ENCODE measurements at places on chromosomes 5 and 9.

GRCh38 chr9:93194221-93194625, 10.3 kb downstream of the WNK2 start:
- DNase-seq, result no peak

DNA sequence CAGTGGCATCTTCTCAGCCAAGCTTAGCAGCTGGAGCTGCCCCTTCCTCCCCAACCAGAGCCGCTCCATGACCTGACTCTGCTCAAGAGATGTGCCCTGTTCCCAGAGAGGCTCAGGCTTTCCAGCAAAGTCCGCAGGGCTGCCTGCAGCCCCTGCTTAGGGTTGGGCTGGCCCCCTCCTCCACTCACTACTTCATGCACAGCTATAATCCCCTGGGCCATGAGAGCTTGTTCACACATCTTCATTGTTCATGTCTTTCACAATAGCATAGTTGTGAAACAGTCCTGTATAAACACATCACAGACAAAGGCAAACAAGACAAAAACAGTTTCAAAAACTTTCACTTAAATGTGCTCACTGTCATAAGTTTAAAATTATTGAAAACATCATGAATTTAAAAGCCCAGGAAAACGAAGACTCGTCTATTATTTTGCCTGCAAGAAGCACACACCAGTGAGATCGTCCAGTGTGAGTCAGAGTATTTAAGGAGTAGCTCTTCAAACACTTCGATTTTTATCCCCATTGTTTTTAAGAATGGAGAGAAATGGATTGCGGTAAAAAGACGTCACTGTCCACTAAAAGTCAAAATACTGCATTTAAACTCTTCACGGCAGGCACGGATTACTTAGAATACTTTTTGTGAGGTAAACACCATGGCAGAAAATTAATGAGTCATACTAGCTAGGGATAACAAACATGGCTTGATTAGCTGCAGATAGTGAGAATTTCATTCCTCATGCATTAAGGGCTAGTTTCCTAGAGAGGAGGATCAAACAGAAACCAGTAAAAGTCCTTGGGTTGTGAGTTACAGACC, 40.7 kb upstream of the S1PR3 start:
- no peak for DNase-seq

GRCh38 chr5:89473196-89473595, 590.2 kb upstream of the MEF2C start:
- no peak for DNase-seq

- DNase-seq, result no peak
Observed at GRCh38 chr5:30040488-30041118, 1152.9 kb upstream of the CDH6 start.

DNA sequence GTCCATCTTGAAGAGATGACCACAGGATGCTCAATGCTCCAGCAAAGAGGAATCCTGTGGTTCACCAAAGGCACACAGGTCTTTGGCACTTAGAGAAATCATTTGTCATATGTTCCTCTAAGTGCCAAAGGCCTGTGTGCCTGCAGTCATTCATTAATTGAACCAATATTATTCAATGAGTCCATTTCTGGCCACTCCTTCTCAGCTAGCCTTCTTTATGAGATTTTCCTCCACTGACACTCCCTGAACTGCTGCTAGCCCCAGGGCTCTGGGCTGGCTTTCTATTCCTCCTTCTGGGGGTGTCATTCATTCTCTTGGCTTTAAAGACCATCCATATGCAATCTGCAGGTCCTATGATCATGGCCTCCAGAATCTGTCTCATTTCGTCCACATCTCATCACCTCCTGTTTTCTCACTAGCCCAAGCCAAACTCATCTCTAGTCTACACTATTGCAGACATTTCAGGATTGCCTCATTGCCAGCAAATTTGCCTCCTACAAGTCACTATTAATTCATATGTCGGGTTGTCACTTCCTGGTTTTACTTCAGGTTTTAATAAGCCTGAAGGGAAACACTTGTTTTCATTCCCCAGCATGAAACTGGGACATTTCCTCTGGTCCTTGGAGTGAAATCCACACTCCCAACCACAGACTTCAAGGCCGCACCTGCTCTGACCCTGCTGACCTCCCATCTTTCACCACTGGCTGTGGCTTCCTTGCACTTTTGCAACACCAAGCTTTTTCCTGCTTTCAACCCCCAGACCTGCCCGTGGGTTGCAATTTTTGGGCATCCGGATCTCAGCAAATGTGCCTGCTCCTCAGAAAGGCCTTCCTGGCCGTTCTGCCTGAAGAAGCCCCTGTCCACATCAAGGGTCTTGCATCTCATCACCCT, 35.1 kb downstream of the KCNIP1 start:
- DNase-seq, result no peak

GRCh38 chr5:96969366-96969765, 33.5 kb downstream of the LNPEP start:
- DNase-seq, result no peak

- no peak for DNase-seq
Observed at GRCh38 chr5:96902876-96903275, 26.6 kb downstream of the ERAP2 start.

GRCh38 chr9:127396253-127396807, 639 bp upstream of the SLC2A8 start:
- DNase-seq, result no peak

DNA sequence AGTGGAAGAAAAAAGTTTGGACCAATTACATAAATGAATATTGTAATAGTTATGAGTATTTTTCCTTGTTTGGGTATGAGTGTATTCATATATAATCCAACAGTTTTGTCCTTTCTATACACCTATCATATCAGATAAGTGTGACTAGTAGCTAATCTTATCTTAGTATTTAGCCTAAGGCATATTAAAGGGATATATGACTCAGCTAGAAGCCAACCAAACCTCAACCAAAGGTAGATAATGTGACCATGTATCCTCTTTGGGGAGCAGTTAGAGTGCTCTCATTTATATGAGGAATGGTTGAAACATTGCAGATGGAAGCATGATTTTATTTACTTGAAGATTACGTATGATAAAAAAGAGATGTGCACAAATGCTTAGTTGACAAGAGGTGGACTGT, 370.0 kb upstream of the CTNND2 start:
- DNase-seq, result no peak

DNA sequence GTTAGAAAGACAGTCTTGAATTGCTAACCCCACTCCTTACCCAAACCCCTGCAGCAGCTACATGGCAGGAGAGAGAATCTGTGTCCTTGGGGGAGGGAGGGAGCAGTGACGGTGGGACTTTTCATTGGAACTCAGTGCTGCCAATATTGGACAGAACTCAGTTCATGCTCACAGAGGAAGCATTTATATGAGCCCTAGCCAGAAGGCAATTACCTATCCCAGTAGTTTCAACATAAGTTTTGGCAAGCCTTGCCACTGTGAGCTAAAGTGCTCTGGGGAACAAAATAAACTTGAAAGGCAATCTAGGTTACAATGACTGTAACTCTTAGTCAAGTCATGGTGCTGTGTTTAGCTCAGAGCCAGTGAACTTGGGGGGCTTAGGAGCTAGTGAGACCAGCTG, 1013.4 kb upstream of the COX7C start:
- DNase-seq, result no peak

GRCh38 chr5:83035373-83036100, 41.7 kb downstream of the TMEM167A start:
- DNase-seq, result no peak

GRCh38 chr5:106174903-106175302, 1495.8 kb downstream of the EFNA5 start:
- DNase-seq, result no peak

- no peak for DNase-seq
Observed at GRCh38 chr5:116472274-116472673, 102.3 kb downstream of the SEMA6A start.

DNA sequence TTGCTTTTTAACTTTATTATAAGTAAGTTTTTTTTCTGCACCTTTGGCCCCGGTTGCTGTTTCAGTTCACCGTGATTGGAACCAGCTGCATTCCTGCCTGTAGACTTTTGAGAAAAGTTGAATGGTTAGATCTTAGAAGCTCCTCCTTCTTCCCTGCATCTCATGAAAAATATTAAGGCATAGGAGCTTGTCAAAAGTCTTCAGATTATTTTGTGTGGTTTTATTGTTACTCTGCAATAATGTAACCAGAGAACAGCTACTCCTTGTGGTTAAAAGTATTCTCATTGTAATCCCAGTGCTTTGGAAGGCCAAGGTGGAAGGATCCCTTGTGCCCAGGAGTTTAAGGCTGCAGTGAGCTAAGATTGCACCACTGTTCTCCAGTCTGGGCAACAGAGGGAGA, 3.3 kb upstream of the SLC2A8 start:
- DNase-seq, result no peak

DNA sequence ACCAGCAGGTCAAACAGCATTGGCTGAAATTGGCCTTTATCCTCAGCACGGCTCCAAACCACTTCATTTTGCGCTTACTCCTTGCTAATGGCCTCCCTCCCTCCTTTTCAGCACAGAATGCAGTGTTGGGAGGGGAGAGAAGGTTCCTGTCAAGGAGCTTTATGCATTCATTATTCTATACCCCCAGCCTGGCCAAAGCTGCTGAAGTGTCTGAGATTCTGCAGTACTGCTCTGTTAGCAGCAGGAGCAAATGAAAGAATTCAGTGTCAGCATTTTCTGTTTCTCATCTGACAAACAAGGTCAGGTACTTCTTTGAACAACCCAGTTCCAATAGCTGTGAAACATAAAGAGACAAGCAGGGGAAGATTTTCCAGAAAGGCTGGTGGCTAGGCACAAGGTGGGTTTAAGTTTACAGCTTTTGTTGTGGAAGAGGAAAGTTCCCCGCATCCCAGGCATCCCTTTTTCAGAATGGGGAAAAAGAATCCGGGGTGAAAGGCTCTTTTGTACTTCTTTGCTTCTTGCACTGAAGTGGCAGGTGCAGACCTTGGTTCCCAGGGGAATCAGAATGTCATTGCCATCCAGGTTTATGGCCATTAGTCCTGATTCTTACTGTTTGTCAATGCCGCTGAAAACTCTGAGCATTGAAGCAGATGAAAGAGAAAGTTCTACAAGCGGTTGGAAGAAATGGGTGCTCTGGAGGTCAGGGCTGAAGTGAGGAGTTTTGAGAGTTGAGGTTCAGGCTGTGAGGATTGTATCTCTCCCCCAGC, 109.3 kb upstream of the APC start:
- no peak for DNase-seq

- no peak for DNase-seq
Observed at GRCh38 chr5:16894236-16895057, 41.6 kb downstream of the MYO10 start.

DNA sequence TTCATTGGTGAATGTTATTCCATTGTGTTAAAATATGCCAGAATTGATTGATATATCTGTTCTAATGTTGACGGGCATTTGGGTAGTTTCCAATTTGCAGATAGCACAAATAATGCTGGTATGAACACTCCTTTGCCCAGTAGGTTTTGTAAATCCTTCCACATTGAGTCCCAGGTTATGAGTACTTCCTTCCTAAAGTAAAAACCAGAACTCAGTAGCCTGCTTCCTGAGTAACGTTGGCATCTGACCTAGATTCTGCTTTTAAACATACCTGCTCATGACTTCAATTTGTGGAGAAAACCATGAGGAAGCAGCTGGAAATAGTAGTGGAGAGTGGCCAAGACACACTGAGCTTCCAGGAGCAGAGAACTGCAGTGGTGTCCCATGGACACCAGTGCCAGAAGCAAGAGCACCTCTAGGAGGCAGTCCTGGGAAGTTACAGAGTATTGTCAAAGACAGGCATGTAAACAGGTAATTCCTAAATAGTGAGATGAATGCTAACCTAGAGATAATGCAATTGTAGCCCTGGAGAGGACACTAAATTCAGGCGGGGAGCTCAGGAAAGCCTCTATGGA, 24.3 kb upstream of the RASGRF2 start:
- no peak for DNase-seq

DNA sequence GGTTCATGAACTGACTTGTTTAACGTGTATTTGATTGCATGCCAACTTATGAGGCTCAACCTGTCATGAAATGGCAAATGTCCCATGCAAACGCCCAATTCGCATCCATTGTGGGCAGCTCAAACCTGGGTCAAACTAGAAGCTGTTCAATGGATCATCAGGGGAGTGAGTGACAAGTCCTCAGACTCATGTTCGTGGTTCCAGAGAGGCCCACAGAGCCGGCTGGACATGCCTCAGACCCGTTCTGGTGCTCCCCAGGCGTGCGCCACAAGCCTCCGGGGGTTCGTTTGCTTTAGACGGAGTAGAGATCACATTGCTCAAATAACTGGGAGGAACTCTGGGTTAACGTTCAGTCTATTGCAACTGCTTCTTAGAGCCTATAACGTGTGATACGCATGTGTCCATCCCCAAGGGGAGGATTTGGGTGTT, 15.0 kb downstream of the GFI1B start:
- no peak for DNase-seq

- no peak for DNase-seq
Observed at GRCh38 chr5:111254613-111255012, 30.4 kb downstream of the CAMK4 start.

DNA sequence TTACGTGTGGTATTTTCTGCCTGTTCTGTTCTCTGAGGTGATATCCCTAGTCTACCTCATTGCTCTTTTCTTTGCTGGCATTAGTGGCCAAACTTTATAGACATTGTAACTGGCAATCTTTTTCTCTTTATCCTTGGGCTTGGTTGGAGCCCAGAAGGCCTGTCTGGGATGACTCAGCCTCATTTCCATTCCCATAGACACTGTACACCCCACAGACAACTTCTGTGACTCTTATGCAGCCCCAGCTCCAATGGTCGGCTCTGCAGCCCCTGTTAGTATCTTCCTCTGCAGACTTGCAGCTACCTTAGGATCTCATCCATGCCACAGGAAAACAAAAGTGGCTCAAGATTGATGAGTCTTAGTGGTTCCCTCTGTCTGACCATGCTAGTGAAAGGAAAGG, 79.8 kb downstream of the CFAP95 start:
- DNase-seq, result no peak

GRCh38 chr9:127277099-127277498, 12.5 kb downstream of the GARNL3 start:
- DNase-seq, result no peak

DNA sequence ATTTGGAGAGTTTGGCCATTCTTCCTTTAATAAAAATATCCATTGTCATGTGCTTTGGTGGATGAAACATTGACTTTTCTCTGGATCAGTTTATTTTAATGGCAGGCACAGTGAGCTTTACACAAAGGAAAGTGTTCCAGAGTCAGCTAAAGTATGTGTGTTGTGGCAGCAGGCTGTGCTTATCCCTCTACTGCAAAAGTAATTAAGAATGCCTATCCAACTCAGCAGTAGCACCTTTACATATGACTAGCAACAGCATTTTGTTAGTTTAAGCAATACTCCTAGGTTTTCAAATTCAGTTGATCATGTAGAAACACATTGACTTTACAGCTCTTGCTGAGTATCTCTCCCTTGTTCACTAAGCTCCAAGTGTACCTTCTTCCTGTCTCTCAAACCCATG, 730.5 kb upstream of the RGMB start:
- no peak for DNase-seq

GRCh38 chr5:91059409-91059808, 323.7 kb downstream of the ARRDC3 start:
- DNase-seq, result no peak

Data from activated CD4-positive, CD25-positive, alpha-beta regulatory T cell (primary cell).